ENCODE measurements at places on chromosomes 5 and 9.
A peak's percentile ranks its signal among the peaks of the same experiment; 100 is the strongest.

DNA sequence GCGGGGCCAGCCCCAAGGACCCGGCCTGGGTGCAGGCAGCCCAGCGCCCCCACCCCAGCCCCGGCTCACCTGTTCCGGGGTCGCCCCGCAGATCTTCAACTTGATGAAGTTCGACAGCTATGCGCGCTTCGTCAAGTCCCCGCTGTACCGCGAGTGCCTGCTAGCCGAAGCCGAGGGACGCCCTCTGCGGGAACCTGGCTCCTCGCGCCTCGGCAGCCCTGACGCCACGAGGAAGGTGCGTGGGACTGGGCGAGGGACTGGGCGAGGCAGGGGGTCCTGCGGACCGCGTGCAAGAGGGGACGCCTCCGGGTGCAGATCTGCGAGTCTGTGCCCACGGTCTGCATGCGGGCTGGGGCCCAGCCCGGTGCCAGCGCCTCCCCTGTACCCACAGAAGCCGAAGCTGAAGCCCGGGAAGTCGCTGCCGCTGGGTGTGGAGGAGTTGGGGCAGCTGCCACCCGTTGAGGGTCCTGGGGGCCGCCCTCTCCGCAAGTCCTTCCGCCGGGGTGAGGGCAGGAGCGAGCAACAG lies 9.7 kb downstream of the RGS14 start:
- no peak for DNase-seq

DNA sequence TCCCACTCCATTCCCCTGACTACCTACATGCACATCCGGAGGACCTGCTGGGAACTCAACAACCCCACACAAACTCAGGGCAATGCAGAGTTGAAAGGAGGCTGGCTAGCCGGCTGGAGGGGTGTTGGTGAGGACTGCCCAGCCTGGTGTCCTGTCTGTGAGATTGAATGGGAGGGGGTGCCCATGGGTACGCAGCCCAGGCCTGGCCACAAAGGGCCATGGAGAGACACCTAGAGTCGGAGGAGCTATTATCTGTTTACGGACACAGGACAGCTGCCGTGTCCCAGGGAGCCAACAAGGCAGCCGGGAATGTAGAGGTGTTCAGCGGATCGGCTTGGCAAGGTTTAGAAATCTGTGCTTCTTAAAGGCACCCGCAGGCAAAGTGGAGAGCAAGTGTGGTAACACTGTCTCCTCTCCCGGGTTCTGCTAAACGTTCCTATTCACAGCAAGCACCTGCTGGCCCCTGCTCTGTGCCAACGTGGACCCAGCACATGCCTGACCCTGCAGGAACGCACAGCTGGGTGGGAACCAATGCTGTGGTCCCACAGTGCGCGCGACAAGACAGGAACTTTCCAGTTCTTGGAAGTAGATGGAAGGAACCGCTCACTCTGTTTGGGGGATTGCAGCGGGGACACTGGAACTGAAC lies 166.7 kb downstream of the DAB2IP start:
- no peak for DNase-seq

DNA sequence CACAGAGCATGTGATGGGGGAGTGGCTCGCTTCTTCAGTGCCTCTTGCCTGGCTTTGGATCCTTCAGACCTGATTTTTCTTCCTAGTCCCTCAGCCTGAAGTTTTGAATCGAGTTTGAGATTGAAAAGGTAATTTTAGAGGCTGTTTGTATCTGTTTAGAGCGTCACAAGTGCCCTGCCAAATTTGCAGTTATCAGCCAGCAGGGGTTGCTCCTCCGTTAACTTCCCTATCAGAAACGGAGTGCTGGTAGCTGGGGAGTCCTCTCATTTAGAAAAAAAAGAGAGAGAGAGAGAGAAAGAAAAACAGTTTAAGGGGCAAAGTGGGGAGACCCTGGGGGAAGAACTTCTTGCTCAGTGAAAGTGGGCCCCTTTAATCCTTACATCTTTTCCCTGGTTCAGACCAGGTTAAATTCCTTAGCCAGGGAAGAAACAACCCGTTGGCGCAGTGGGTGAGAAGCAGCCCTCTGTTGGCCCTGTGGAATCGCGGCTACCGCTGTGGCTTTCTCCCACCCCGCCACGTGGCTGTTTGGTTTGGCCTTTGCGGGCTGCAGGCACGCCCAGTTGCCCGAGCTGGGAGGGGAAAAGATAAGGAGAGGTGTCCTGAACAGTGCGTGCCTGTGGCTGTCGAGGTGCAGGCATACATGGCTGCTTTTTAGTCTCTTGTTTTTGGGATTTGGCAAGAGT lies 576.7 kb upstream of the ACO1 start:
- DNase-seq, result no peak

GRCh38 chr9:125649826-125650225 lies 57.2 kb downstream of the MAPKAP1 start:
- DNase-seq, result no peak

- DNase-seq, result no peak
These were observed 25.9 kb upstream of the SUB1 start for GRCh38 chr5:32559411-32559810.

GRCh38 chr5:10838038-10838437 lies 77.0 kb upstream of the DAP start:
- DNase-seq, result no peak

DNA sequence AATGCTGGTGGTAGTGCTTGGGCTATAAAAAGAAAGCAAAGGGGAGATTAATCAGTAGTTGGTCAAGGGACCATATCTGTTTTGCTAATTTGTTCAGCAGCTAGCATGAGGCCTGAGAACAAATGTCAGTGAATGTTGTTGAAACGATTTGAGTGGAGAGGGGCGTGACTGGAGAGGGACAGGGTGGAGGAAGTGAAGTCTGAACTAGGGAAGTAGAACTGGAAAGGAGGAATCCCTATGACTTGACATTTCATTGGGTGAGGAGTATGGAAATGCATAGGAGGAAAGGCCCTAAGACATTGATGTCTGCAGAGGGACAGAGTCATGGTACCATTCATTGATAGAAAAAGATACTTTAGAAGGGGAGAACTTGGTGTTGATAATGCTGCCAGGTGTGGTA lies 19.7 kb downstream of the TLE4 start:
- DNase-seq, result no peak

- no peak for DNase-seq
These were observed 3.0 kb downstream of the C8G start for GRCh38 chr9:136947955-136948510.

GRCh38 chr9:14320271-14321181 lies 6.6 kb upstream of the NFIB start:
- peak; percentile 65 for DNase-seq

- peak; percentile 93 for DNase-seq
These were observed 61.8 kb downstream of the PFDN1 start for GRCh38 chr5:140240987-140241706.

DNA sequence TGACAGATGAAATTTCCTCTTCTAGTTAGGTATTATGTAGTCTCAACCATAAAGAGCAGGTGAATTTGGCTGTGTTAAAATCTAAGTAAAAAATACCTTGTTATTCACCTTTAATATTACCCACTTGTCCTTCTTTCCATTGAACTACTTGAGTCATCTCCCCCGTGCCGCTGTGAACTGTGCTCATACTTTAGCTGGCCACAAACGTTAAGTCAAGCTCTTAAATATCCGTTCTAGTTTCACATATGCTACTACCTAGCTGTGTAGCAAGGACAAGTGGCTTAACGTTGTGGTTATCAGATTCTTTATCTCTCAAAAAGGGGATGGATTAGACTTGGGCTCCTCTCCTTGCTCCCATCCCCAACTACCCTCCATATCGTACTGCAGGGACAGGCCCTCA lies 110.4 kb downstream of the EFNA5 start:
- no peak for DNase-seq

GRCh38 chr5:172207511-172207910 lies 13.5 kb downstream of the EFCAB9 start:
- DNase-seq, result no peak

GRCh38 chr5:73322437-73323076 lies 126.0 kb downstream of the FOXD1 start:
- DNase-seq, result no peak

- DNase-seq, result no peak
These were observed 53.8 kb downstream of the TTC39B start for GRCh38 chr9:15253197-15253596.

- no peak for DNase-seq
These were observed 108.2 kb downstream of the TTLL11 start for GRCh38 chr9:121984726-121985402.

- no peak for DNase-seq
These were observed 188.3 kb downstream of the GABBR2 start for GRCh38 chr9:98520221-98520960.

DNA sequence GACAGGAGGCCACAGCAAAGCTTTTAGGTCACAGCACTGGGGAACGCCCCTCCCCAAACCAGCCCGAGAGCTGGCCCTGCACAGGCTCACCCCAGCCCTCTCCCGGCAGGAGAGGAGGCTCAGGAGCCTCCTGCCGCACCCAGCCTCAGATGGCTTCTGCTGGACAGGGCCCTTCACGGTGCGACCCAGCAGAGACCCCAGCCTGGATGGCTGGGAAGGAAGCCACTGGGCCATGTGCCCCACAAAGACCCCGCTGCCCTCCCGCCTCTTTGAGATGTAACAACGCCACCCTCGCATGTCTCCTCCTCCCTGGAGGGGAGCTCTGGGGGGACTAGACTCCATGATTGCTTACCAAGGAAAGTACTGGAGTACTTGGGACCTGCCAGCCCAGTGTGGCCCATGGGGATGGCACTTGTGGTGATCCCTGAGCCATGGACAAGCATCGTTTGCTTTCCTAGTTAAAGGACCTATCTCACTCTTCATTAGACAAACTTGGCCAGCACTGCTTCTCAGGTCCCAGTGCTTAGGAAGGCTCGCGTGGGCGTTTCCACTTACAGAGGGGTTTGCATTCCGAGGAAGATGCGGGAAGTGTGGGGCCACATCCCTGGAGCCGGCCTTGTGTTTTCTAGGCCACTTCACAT lies 9.0 kb downstream of the MYMK start:
- DNase-seq, result no peak

GRCh38 chr5:1374679-1375055 lies 29.8 kb upstream of the CLPTM1L start:
- DNase-seq, result no peak

- no peak for DNase-seq
These were observed 37.4 kb downstream of the ZFAND5 start for GRCh38 chr9:72327631-72328030.

- no peak for DNase-seq
These were observed 32.4 kb downstream of the HAPLN1 start for GRCh38 chr5:83688281-83688680.

DNA sequence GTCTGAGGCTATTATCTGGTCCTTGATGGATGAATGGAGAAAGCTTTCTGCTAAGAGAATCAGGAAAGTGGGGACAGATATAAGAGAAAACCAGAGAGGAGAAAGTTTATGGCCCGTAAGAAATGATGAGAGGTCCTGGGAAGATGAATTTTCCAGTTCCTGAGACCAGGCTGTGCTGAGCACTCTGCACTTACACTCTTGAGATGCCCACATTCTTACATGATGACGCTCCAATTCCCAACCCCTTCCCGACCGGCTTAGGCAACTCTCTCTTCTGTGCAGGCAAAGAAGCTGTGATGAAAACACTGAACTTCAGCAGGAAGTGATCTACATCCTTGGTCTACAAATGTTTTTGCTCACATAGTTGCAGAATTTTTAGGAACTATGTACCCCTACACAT lies 417.0 kb downstream of the ARHGEF28 start:
- DNase-seq, result no peak

GRCh38 chr9:137975936-137976565 lies 98.5 kb downstream of the CACNA1B start:
- no peak for DNase-seq

GRCh38 chr5:131595088-131596033 lies 39.7 kb downstream of the RAPGEF6 start:
- no peak for DNase-seq

GRCh38 chr5:1343931-1344901 lies 683 bp downstream of the CLPTM1L start:
- DNase-seq, result no peak

GRCh38 chr5:22293147-22293546 lies 560.0 kb downstream of the CDH12 start:
- DNase-seq, result no peak

DNA sequence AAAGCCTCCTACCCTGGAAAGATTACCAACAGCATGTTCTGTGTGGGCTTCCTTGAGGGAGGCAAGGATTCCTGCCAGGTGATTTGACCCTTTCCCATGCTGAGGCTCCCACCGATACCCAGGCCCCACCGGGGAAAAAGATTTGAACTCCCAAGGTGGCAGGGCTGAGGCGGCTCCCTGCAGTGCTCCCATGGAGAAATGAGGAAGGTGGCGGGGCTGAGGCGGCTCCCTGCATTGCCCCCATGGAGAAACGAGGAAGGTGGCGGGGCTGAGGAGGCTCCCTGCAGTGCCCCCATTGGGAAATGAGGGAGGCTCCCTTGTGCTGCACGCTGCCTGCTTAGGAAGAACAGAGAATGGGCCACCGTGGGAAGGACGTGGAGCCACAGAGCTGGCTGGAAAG lies 3.2 kb downstream of the PRSS3 start:
- no peak for DNase-seq

DNA sequence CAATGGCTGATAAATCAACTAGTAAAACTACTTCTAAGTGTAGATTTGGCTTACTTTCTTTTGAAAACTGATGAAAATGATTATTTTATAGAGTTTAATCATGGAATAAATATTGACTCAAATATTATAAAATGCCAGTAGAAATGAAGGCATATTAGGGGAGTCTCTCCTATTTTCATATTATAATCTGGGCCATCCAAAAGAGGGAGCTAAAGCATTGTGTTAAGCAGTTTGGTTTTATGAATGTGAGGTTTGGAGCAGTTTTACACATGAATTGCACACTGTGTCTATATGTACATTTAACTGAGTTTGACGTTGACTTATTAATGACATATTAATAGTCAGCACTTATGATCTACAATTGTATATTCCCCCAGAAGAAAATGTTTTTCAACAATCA lies 17.4 kb downstream of the CDH9 start:
- peak; percentile 13 for DNase-seq

- no peak for DNase-seq
These were observed 131.5 kb downstream of the ZNF608 start for GRCh38 chr5:124614836-124615385.

DNA sequence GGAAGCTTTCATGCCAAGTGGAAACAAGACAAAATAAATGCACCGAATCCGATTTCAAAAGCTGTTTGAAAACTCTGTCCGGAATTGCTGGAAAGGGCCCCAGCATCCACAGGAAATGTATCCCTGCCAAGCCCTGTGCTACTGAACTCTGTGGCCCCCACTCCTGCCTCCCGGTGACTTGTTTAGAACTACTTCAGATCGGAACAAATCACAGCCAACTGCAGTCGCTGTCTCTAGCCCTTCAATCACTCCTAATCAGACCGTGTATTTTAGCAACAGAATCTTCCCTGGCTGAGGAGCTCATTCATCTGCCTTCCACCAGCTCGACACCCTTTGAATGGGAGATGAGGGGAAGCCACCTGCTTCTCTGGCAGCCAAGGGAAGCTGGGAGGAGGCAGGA lies 94.1 kb downstream of the KCNIP1 start:
- peak; percentile 41 for DNase-seq

Data from NCI-H345 (cell line).